Kidney (tissue), 22 donors: ENCODE measurements at places on chromosomes 1 and 21.

- H3K27ac ChIP-seq = no peak overlapping the region
- no peaks in the 10 kb centered on the region for H3K27me3 ChIP-seq
- H3K4me1 ChIP-seq = no peaks in the 10 kb centered on the region
- H3K4me3 ChIP-seq = no peak overlapping the region
- no peaks in the 10 kb centered on the region for H3K36me3 ChIP-seq
- DNase-seq = no peak
These were observed 53.1 kb downstream of the RWDD3 start for GRCh38 chr1:95287081-95287480.

DNA sequence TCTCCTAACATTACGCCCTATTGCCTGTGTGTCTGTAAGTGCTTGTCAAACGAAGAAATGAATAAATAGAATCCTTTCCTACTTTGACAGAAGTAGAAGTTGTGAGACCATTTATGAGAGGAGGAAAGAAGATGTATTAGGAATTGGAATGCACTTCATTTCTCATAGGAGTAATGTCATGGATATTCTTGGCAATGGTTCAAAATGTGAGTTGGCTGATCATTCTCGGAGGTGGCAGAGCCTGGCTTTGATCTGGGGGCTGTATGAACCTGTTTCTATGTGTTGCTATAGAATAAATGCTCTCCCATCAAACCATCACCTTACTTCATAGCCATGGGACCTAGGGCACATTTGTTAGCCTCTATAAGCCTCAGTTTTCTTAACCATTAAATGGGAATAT lies 10.1 kb upstream of the SERBP1 start:
- no peaks in the 10 kb centered on the region for H3K27me3 ChIP-seq
- no peak overlapping the region for H3K27ac ChIP-seq
- H3K4me3 ChIP-seq = no peak overlapping the region
- H3K36me3 ChIP-seq = no peaks in the 10 kb centered on the region

DNA sequence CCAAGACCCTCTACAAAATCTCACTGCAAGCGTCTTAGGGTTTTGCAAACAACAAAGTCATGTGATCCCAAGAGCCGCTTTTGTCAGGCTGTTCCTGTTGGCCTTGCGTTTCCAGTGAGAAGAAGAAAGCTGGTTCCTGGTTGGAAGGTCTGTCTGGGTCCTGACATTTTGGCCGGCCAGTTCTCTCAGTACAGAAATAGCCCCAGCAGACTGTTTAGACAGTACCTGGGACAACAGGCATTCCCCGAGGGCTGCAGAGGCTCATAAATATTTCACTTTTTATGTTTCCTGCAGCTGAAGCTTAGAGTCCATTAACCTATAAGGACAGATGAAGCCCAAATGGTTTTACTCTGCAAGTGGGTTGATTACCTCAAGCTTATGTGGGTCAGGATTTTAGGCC lies 8.6 kb downstream of the GPR137B start:
- no peaks in the 10 kb centered on the region for H3K36me3 ChIP-seq
- no peaks in the 10 kb centered on the region for H3K27me3 ChIP-seq

DNA sequence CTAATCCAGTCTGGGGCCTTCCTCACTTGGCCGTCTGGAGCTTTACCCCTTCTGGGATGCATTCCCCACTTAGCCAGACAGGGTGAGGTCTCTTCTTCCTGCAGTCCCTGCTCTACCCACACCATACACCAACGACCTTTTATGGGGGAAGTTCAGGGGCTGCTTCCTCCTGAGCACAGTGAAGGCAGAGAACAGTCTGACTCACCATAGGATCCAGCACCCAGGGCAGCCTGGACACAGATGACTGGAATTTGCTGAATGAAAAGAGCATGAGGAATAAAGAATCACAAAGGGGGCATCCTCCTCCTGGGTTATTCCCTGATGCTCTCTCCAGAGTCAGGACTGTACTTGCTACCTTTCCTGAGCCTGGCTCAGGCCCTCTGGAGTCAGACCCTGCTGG lies 4.6 kb upstream of the FOXE3 start:
- no peak for DNase-seq
- no peak overlapping the region for H3K4me3 ChIP-seq
- H3K27me3 ChIP-seq = peaks cover 12% of the 10 kb centered on the region
- H3K36me3 ChIP-seq = no peaks in the 10 kb centered on the region
- H3K4me1 ChIP-seq = no peaks in the 10 kb centered on the region

DNA sequence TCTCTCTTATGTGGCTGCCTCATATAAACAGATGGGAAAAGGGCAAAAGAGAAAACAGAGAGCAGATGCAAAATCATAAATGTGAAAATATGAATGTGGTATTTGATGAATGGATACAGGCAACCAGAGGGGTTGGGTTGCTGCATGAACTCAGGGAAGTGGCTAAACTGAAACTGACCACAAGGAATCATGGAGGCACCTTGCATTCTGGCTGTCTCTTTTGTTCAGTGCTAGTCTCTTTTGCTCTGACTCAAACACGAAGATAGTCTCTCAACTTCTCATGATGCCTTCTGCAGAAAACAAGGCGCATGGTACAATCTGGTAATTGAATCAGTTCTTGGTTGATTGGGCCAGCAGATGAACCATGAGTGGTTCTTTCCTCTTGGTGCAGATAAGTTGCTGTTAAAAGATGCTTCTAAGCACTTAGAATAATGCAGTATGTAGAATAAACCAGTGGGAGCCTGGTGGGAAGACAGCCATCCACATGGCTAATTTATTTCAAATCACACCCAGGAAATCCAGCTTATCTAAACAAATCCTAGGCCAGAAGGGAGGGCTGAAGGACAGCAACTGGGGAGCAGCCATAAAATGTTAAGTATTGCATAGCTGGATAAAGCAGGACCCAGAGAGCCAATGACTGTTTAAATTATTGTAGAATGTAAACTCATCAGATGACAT lies 64.2 kb downstream of the HLX start:
- H3K36me3 ChIP-seq = no peaks in the 10 kb centered on the region
- H3K4me1 ChIP-seq = no peaks in the 10 kb centered on the region
- DNase-seq = no peak
- no peak overlapping the region for H3K27ac ChIP-seq
- no peak overlapping the region for H3K4me3 ChIP-seq

DNA sequence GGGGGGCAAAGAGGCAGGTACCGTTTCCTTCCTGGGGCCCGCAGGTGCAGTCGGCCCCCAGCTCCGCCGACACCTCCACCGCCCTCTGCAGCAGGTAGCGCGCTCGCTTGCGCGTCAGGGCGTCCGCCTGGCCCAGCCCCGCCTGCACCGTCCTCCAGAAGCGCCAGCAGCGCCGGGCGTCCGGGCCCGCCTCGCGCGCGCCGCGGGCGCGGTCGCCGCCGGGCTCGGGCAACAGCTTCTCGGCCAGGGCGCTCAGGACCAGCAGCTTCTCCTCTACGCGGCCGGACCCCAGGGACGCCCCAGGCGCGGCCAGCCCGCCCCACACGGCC lies 863 bp downstream of the TARBP1 start:
- H3K4me1 ChIP-seq = no peaks in the 10 kb centered on the region
- H3K36me3 ChIP-seq = no peaks in the 10 kb centered on the region
- H3K4me3 ChIP-seq = peak overlapping the region; percentile 84
- no peaks in the 10 kb centered on the region for H3K27me3 ChIP-seq

GRCh38 chr1:219090607-219091006 lies 83.1 kb upstream of the LYPLAL1 start:
- no peak overlapping the region for H3K27ac ChIP-seq
- no peaks in the 10 kb centered on the region for H3K36me3 ChIP-seq
- no peak for DNase-seq

GRCh38 chr1:4626560-4627319 lies 27.7 kb upstream of the AJAP1 start:
- H3K36me3 ChIP-seq = no peaks in the 10 kb centered on the region
- no peaks in the 10 kb centered on the region for H3K4me1 ChIP-seq
- DNase-seq = no peak
- H3K27me3 ChIP-seq = no peaks in the 10 kb centered on the region
- H3K4me3 ChIP-seq = no peak overlapping the region

- peaks cover 21% of the 10 kb centered on the region for H3K27me3 ChIP-seq
- no peak within 1 kb of the TSS for H3K27ac ChIP-seq
- H3K36me3 ChIP-seq = no peaks in the 10 kb centered on the region
- no peak within 1 kb of the TSS for H3K4me3 ChIP-seq
- peak; percentile 69 for DNase-seq
These were observed at the start of gene FMN2 for GRCh38 chr1:240091614-240092300. Gene FMN2, plus strand, starts transcription at chr1:240091883. Its CDS starts 227 bp downstream, at chr1:240092110.

GRCh38 chr1:37347104-37347649 lies 127.2 kb upstream of the ZC3H12A start:
- H3K4me3 ChIP-seq = no peak overlapping the region
- no peak for DNase-seq
- no peaks in the 10 kb centered on the region for H3K27me3 ChIP-seq
- no peaks in the 10 kb centered on the region for H3K4me1 ChIP-seq
- no peaks in the 10 kb centered on the region for H3K36me3 ChIP-seq

GRCh38 chr1:33459691-33460090 lies 12.8 kb upstream of the ZSCAN20 start:
- no peaks in the 10 kb centered on the region for H3K36me3 ChIP-seq
- H3K27ac ChIP-seq = no peak overlapping the region
- no peak for DNase-seq
- no peaks in the 10 kb centered on the region for H3K4me1 ChIP-seq
- H3K4me3 ChIP-seq = no peak overlapping the region

GRCh38 chr1:100627936-100628335 lies 90.0 kb downstream of the GPR88 start:
- no peak for DNase-seq
- peaks cover 36% of the 10 kb centered on the region for H3K4me1 ChIP-seq
- peak overlapping the region; percentile 61 for H3K27ac ChIP-seq
- no peak overlapping the region for H3K4me3 ChIP-seq
- no peaks in the 10 kb centered on the region for H3K36me3 ChIP-seq

GRCh38 chr1:170296642-170297041 lies 150.9 kb downstream of the NTMT2 start:
- DNase-seq = no peak
- no peaks in the 10 kb centered on the region for H3K36me3 ChIP-seq
- no peaks in the 10 kb centered on the region for H3K27me3 ChIP-seq
- no peaks in the 10 kb centered on the region for H3K4me1 ChIP-seq
- H3K27ac ChIP-seq = no peak overlapping the region

DNA sequence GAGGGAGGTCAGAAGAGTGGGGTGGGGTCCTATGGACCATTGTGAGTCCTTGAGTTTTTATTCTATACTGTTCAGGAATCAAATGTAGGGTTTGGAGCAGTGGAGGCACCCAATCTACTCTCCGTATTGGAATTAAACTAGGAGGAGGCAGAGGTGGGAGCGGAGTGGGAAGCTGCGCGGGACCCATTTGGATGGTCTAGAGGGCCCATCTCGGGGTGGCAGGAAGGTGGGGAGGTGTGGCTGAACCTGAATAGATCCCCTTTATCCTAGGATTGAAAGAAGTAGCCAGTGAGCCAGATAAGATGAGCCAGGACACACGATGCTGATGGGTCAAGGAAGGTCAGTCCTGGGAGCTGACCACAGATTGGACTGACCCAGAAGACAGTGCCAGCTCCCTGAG lies 325.8 kb downstream of the AJAP1 start:
- DNase-seq = no peak
- H3K27ac ChIP-seq = no peak overlapping the region
- H3K4me3 ChIP-seq = no peak overlapping the region
- no peaks in the 10 kb centered on the region for H3K27me3 ChIP-seq
- H3K4me1 ChIP-seq = no peaks in the 10 kb centered on the region

DNA sequence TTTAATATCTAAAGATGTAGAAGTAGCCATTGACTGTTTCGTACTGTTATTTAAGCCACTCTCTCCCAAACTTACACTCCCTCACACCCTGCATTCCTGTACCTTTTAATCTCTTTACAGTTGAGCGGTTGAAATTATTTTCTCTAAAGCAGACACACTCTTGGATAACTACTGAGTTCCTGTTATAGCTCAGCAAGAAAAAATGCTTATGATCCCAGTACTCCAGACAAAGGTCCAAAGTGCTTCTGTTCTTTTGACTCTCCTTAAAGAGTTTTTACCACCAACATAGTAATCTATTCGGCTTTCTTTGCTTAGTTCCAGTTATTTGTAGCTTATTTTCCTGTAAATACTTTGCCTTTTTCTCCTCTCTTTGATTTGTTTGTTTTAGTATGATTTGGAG lies 100.1 kb downstream of the ATF6 start:
- peak; percentile 30 for DNase-seq
- no peak overlapping the region for H3K27ac ChIP-seq
- no peaks in the 10 kb centered on the region for H3K4me1 ChIP-seq

DNA sequence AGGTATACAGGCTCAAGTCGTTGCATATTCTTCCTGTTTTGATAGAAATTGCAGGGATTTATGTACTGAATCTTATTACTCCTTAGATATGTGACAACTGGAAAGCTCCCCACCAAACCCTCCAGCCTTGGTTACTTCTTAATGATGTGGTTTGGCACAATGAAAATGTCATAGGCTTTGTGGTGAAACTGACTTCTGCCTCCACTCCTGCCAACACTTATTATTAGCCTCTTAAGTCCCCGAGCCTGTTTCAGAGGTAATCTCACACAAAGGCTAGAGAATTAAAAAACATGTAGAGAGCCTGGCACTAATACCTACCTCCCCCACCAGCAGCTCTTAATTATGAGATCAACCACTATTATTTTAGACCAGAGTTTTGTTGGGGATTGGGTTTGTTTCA lies 4.2 kb downstream of the COX20 start:
- DNase-seq = no peak
- H3K36me3 ChIP-seq = peaks cover 6% of the 10 kb centered on the region
- peaks cover 3% of the 10 kb centered on the region for H3K4me1 ChIP-seq
- no peak overlapping the region for H3K4me3 ChIP-seq

GRCh38 chr1:247295746-247296145 lies 35.9 kb downstream of the ZNF496 start:
- no peak overlapping the region for H3K4me3 ChIP-seq
- no peaks in the 10 kb centered on the region for H3K27me3 ChIP-seq
- no peaks in the 10 kb centered on the region for H3K4me1 ChIP-seq
- H3K27ac ChIP-seq = no peak overlapping the region

GRCh38 chr1:37267111-37267835 lies 207.1 kb upstream of the ZC3H12A start:
- no peak for DNase-seq
- no peaks in the 10 kb centered on the region for H3K4me1 ChIP-seq
- H3K36me3 ChIP-seq = no peaks in the 10 kb centered on the region
- H3K27me3 ChIP-seq = no peaks in the 10 kb centered on the region

DNA sequence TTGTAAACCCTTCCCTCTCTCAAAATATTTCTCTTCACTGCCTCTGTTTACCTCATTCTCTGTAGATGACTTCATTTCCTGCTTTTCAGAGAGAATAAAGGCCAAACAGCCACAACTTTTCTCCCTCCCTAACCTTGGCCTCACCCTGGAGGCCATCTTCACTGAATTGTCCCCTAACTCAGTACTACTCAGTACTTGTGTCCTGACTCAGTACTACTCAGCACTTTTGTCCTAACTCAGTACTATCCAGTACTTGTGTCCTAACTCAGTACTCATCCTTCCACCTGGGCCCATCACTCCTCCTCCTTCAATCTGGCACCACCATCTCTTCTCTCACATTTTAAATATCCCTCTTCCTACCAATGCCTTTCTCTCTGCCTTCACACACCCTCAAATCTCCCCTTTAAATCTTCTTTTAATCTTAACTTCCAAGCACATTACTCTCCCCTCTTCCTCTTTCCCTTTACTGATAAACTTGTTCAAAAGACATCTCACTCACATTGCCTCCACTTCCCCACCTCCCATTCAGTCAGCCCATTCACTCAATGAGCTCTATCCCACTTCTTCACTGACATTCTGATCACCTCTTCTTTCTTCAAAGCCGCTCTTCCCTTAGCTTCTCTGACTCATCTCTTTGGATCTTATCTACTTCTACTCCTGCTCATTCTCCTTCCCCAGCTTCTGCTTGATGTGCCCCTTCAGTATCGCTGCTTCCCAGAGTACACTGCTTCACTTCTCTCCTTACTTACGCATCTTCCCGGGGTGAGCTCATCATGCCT lies 121.4 kb downstream of the RNF220 start:
- H3K27ac ChIP-seq = no peak overlapping the region
- H3K27me3 ChIP-seq = peaks cover 9% of the 10 kb centered on the region
- H3K4me3 ChIP-seq = no peak overlapping the region
- no peaks in the 10 kb centered on the region for H3K36me3 ChIP-seq

GRCh38 chr1:56707379-56707778 lies 62.3 kb downstream of the PRKAA2 start:
- H3K27me3 ChIP-seq = no peaks in the 10 kb centered on the region
- H3K4me1 ChIP-seq = peaks cover 5% of the 10 kb centered on the region
- no peak for DNase-seq
